T-helper 17 cell (primary cell): ENCODE measurements at places on chromosomes 6 and 20. TPM values are rescaled to one million over a fixed set of nuclear protein-coding genes. Genes with fewer than 3 reads are reported as not detected.

DNA sequence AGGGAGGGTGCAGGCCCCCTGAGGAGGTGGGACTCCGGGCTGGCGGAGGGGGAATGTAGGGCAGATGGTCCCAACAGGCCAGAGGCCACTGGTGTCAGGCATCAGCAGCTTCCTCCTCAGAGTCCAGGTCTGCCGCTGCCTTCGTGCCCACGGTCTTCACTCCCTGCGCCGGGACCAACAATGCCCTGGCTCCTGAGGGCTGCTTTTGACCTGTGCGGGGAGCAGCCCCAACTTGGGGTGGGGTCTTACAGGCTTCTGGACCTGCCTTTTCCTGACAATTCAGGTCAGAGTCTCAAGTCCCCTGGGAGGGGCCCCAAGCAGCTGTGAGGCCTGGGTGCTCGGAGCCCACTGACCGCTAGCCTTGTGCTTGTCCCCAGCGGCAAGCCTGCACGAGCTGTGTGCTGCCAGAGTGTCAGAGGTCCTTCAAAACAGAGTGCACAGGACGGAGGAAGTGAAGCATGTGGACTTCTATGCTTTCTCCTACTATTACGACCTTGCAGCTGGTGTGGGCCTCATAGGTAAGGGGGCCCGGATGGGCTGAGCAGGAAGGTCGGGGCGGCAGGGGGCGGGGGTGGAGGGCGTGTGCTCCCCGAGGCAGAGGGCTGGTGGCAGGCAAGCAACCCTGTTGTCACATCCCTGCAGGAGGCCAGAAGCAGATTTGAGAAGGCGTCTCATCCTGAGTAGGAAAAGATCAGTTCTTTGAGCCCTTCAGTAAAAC, 25.3 kb upstream of the PYGB start:
- no peak for DNase-seq

GRCh38 chr20:42067596-42067995, 449.4 kb upstream of the CHD6 start:
- no peak for DNase-seq

- no peak for DNase-seq
These were observed 193.1 kb upstream of the SIM1 start for GRCh38 chr6:100657678-100658330.

- no peak for DNase-seq
These were observed 1279.1 kb upstream of the CITED2 start for GRCh38 chr6:140653506-140653905.

DNA sequence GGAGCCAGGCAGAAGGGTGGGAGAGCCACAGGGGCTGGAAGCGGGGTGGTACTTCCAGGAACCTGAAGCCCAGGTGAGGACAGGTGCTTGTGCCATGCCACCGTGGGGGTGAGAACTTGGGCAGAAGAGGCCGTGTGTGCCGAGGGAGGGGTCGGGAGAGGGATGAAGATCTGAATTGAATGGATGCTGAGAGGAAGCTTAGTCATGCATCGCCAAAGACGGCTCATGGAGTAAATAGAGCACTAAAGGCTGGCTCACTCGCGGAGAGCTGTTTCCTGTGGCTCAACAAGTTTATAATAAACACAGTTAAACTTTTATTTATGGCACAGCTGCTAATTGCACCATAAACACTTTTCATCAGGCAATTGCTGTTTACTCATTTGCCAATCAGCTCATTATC, 21.7 kb upstream of the MYT1 start:
- DNase-seq, result no peak

GRCh38 chr20:19659448-19659847, 98.6 kb upstream of the RIN2 start:
- DNase-seq, result no peak

DNA sequence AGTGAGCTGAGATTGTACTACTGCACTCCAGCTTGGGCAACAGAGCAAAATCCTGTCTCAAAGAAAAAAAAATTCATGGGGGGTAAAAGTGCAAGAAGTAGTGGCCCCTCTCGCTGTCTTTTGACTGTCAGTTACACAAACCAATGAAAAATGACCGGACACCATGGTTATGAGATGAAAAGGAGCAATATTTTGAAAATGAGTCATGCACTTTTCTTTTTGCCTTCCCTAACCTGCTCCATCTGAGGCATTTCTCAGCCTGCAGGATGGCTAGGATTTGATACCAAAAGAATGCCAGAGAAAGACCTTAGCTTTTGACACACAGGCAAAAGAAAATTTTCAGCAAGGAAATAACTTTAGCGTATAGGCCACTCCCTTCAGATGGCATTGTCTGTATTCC, 181.7 kb upstream of the ARID1B start:
- no peak for DNase-seq

GRCh38 chr6:158376631-158377081, 64.4 kb downstream of the TULP4 start:
- DNase-seq, result no peak

DNA sequence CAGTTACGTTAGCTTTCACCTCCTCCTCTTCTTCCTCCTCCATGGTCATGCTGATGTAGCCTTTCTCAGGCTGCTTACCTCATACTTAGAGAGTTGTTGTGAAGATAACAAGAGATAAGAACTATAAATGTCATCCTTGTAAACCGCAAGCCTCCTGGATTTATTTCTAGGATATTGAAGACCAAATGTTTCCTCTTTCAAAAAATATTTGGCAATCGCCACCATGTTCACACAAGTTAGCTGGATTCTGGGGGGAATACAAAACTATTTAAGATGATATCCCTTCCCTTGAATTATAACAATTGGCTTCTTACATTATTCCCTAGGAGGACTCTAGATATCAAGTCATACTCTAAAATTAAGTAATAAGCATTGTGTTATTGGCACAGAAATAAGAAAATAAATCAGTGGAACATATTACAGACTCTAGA, 99.8 kb upstream of the PLEKHG1 start:
- DNase-seq, result no peak

DNA sequence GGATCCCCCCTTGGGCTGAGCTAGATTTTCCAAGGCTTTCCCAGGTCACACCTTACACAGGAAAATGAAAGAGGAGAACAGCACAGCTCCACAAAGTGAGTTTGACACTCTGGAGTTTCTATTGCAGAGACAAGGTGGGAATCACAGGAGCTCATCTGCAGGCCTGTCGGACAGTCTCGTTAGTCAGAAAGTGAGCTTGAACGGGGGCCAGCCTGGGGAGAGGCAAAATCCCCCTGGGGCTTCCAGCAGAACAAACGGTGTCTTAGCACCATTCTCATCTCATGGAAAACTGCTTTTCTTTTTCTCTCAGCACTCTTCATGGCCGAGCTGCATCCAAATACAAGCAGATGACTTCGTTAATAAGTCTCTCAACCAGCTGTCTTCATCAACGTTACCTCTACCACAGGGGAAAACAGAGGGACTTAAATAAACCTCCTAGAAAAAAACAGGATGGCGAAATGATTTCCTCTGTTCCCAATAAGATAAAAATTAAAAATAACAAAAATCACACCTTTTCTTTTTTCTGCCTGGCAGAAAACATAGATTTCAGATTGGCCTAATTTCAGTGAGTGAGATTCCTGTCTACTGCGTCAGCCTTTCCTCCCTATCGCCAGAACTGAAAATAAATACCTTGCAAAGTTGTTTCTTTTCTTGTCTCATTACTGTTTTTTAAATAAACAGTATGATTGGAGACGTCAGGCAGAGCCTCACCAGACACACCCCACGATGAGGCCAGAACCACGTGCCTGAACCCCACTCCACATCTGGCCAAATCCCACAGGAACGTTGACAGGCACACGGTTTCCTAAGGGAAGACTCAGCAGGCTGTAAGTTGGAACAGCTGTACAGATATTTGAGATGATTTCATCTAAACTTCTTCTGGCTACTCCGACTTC, 219.0 kb downstream of the TTLL2 start:
- no peak for DNase-seq

- no peak for DNase-seq
These were observed 61.6 kb downstream of the IRF4 start for GRCh38 chr6:453152-453551.

- no peak for DNase-seq
These were observed 575.2 kb upstream of the JAG1 start for GRCh38 chr20:11248687-11249638.

DNA sequence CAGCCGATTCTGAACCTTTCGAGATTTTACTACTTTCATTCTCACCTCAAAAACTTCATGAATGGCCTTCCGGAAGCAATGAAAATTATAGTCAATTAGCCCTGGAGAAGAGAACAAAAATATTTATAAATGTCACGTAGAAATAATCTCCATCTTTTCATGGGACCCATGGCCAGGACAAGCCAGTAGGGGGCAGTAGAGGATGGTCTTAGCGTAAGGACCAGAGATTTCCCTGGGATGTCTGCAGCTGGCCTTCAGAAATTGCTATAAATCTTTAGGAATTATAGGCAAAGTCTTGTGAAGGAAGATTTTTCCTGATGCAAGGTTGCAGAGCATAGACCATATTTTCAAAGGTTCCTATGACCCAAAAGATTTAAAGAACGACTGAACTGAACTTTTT, 15.6 kb upstream of the UBE2J1 start:
- peak; percentile 57 for DNase-seq

DNA sequence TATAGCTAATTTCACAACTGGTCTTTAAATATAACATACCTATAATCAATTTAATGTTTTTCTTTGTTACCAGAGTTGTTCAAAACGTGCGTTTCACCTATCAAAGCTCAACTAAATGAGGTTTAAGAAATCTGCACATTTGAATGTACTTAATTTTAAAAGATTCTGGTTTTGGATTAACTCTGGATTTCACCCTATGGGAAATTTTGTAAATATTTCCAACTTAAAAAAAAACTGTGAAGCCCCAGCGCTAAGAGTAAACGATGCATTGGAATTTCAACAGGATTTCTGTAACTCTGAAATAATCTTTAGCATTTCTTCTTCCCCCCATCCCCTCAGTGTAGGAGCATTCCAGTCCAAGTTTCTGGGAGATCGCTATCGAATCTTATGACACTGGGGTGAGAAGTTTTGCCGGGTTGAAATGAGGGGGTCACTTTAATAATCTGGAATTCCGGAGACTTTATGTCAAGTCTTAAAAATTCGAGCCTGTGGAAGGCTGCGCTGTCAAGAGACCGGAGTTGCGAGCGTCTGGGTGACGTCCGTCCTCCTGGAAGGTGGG, 643 bp upstream of the MAP3K4 start:
- DNase-seq, result no peak

- no peak for DNase-seq
These were observed 32.9 kb upstream of the EYA4 start for GRCh38 chr6:133208183-133208755.

DNA sequence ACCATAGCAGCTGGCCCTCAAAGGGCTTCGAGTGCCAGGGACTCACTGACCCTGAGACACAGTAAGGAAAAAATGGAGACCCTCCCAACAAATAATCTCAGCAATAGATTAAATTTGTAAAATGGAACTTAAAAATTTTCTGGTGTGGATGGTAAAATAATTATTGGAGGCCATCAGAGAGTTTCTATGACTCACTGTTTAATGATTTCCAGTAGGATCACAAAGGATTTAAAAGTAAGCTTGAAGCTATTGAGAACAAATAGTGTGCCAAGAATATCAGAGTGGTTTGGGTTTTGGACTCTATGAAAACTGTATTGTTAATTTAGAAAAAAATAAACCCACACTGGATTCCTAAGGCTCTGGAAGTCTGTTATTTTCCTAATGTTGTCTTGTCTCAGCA, 115.2 kb upstream of the AKIRIN2 start:
- no peak for DNase-seq

GRCh38 chr6:23371132-23371915, 754.7 kb upstream of the NRSN1 start:
- DNase-seq, result no peak

GRCh38 chr6:75563032-75563431, 38.6 kb upstream of the SENP6 start:
- no peak for DNase-seq

GRCh38 chr6:79984261-79984660, 20.2 kb upstream of the TTK start:
- DNase-seq, result peak; percentile 36

- no peak for DNase-seq
These were observed 40.1 kb downstream of the CDH22 start for GRCh38 chr20:46268131-46268614.

GRCh38 chr6:36926708-36927513, 27.6 kb upstream of the PI16 start:
- DNase-seq, result no peak

GRCh38 chr6:164098857-164099267, 684.3 kb downstream of the QKI start:
- no peak for DNase-seq

DNA sequence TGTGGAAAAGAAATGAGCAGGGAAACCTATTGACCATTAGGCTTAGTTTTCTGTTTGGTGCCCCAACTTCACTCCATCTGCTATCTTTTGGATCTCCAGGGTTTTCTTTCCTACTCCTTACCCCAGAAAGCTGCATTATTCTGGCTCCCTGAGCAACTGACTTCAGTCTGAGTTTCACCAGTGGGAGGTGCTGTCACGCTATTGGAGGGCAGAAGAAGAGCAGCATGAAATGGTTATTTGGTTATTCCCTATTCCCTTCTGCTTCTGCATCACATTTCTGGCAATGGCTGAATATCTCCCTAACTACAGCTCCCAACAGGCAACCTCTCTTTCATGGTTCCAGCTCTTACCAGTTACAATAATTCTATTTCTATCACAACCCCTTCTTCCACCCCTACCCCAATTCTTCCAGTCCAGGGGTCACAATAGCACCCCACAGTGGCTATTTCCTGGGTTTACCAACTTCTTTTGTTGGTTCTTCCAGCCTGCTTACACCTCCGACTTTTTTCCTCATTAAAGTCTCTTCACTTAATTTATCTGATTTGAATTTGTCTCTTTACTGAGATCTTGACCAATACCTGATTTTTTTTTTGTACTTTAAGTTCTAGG, 311.5 kb downstream of the PLCB1 start:
- no peak for DNase-seq

GRCh38 chr20:1563598-1563997, 6.1 kb upstream of the SIRPD start:
- DNase-seq, result no peak

- no peak for DNase-seq
These were observed 69.7 kb downstream of the PDE7B start for GRCh38 chr6:135921188-135921587.

- no peak for DNase-seq
These were observed 46.1 kb downstream of the TBX18 start for GRCh38 chr6:84718038-84718955.

GRCh38 chr6:65799389-65799788, 92.4 kb upstream of the EYS start:
- DNase-seq, result no peak

The SLC17A4 gene
- not detected for total RNA-seq

The CYP24A1 gene
- 0.22 TPM for total RNA-seq

The OR2H2 gene
- not detected for total RNA-seq

The CCN2 gene
- not detected for total RNA-seq

The TINAG gene
- total RNA-seq, result not detected

The FRK gene
- total RNA-seq, result 0.02 TPM

The WFDC5 gene
- not detected for total RNA-seq
